ENCODE measurements at places on chromosomes 1 and 21. TPM values are rescaled to one million over a fixed set of nuclear protein-coding genes. Genes with fewer than 3 reads are reported as not detected.
A peak's percentile ranks its signal among the peaks of the same experiment; 100 is the strongest.

FCRL1 gene
- polyA plus RNA-seq, result not detected

DNA sequence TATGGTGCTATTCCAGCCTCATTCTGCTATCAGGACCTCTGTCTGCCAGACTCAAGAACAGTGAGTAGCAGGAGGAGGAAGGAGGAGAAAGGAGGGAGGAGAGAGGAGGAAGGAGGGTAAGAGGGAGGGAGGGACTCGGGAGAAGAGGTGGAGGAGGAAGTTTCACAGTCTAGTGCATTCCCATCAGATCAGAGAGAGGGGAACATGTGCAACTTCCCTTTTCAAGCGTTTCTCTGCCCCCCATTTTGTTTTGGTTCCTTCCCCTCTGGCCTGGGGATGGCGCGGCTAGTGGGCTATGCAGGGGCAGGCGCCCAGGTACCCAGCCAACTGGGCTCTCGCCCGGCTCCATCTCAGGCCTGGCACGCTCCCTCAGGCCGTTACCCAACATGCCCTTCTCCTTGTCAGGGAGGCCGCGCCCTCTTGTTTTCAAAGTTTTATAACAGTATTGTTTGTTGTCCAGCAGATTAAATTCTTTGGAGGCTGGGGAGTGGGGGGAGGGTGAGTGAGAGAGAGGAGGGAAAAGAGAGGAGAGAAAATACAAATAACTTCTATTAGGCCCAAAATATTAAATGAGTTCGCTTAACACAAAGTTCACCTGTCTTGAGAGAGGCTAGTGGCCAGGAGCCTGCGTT, 56.0 kb downstream of the CD46 start:
- H3K27ac ChIP-seq, result peak overlapping the region; percentile 90
- peaks cover 3% of the 10 kb centered on the region for H3K4me1 ChIP-seq
- peak; percentile 70 for DNase-seq

DNA sequence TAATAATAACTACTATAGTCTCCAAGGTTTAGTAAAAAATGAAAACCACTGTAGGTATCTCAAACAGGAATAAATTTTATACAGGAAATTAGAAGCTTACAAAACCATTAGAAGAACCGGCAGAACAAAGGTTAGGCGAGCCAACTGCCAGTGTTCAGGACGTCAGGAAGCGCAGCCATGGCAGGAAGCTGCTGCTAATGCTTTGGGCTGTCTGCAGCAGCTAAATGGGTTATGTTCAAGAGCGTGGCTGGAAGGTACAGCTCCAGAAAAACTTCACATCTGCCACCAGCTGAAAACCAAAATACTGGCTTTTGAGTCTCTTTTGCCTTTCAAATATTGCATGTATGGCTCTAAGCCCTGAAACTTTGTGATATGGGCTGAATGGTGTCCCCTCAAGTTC, 35.7 kb upstream of the MYSM1 start:
- H3K27me3 ChIP-seq, result no peaks in the 10 kb centered on the region
- DNase-seq, result no peak
- H3K36me3 ChIP-seq, result no peaks in the 10 kb centered on the region
- no peak overlapping the region for H3K27ac ChIP-seq

ENAH gene
- polyA plus RNA-seq, result 5.4 TPM

SLAMF8 gene
- 4.6 TPM for polyA plus RNA-seq

VSIG8 gene
- 0.19 TPM for polyA plus RNA-seq

KCNE1 gene
- not detected for polyA plus RNA-seq

GRCh38 chr21:38356883-38357625, 100.3 kb downstream of the KCNJ15 start:
- no peaks in the 10 kb centered on the region for H3K36me3 ChIP-seq
- no peaks in the 10 kb centered on the region for H3K27me3 ChIP-seq
- DNase-seq, result no peak
- no peak overlapping the region for H3K4me3 ChIP-seq
- H3K27ac ChIP-seq, result no peak overlapping the region

- no peak for DNase-seq
- no peaks in the 10 kb centered on the region for H3K36me3 ChIP-seq
- no peaks in the 10 kb centered on the region for H3K27me3 ChIP-seq
- H3K4me1 ChIP-seq, result no peaks in the 10 kb centered on the region
- no peak overlapping the region for H3K4me3 ChIP-seq
Observed at GRCh38 chr1:247402120-247402675, 13.8 kb upstream of the NLRP3 start.

DNA sequence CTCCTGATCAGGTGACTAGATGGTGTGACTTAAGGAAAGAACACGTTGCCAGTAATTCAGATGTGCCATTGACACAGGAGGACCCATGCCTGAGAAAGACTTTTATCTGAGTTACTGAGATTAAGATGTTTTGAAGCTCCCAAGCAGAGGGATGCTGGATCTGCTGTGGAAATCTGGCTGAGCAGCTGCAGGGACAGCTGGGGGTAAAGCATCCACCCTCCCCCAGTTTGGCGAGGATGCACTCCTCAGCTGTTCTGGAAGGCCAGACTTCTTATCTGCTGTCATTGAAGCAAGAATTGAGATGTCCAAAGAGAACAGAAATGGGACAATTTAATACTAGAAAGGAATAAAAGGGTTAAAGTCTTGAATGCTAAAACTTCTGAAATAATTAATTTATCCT, 25.7 kb downstream of the TTC3 start:
- H3K4me1 ChIP-seq, result no peaks in the 10 kb centered on the region
- H3K27ac ChIP-seq, result no peak overlapping the region
- H3K4me3 ChIP-seq, result no peak overlapping the region

DNA sequence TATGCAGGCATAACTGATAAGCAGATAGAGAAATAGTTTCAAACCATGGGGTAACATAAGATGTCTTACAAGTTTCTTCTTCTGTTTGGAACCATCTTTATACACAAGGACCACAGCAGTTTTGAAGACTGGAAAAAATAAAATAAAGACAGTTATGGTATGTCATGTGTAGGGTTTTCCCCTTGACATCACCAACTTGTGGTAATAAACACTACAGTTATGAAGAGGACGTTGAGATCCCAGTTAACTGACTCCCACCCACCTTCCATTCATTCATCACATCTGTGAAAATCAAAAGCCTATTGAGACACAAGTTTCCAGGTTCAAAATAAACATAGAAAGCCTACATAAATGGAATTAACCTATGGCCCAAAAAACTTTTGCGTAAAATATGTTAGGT, 92.5 kb upstream of the KRTAP19-8 start:
- H3K4me1 ChIP-seq, result no peaks in the 10 kb centered on the region
- H3K4me3 ChIP-seq, result no peak overlapping the region
- no peaks in the 10 kb centered on the region for H3K27me3 ChIP-seq
- no peak for DNase-seq
- H3K27ac ChIP-seq, result no peak overlapping the region

LCE2B gene
- not detected for polyA plus RNA-seq

G0S2 gene
- polyA plus RNA-seq, result 141 TPM

GRCh38 chr1:156456625-156457465, 43.7 kb downstream of the MEF2D start:
- peak; percentile 99 for DNase-seq
- no peaks in the 10 kb centered on the region for H3K27me3 ChIP-seq
- H3K4me1 ChIP-seq, result no peaks in the 10 kb centered on the region
- peak overlapping the region; percentile 96 for H3K27ac ChIP-seq
- peak overlapping the region; percentile 51 for H3K4me3 ChIP-seq

RIPPLY3 gene
- 0.07 TPM for polyA plus RNA-seq

DNA sequence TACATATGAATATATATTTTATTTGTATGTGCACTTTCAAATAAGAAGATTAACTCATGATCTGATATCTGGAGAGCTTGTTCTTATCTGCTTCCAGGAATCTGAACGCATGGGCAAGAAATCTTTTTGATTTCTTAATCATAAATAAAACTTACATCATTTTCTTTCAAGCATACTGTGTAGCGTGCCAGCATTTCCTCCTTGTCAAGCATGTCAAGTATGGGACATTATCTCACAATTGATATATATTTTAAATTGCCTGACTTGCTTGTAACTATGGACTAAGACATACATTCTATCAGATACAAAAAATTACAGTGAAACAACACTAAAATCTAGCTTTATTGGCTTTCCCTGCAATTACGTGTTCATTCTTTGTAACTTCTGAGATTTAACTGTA, 1128.2 kb downstream of the PLA2G4A start:
- DNase-seq, result no peak
- no peaks in the 10 kb centered on the region for H3K36me3 ChIP-seq
- no peaks in the 10 kb centered on the region for H3K27me3 ChIP-seq

- no peak for DNase-seq
- H3K4me1 ChIP-seq, result no peaks in the 10 kb centered on the region
- no peaks in the 10 kb centered on the region for H3K36me3 ChIP-seq
- H3K4me3 ChIP-seq, result no peak overlapping the region
- no peaks in the 10 kb centered on the region for H3K27me3 ChIP-seq
Observed at GRCh38 chr21:32186804-32187203, 92.0 kb downstream of the MIS18A start.

- H3K27me3 ChIP-seq, result no peaks in the 10 kb centered on the region
- H3K4me1 ChIP-seq, result no peaks in the 10 kb centered on the region
- H3K4me3 ChIP-seq, result no peak overlapping the region
- no peaks in the 10 kb centered on the region for H3K36me3 ChIP-seq
- no peak for DNase-seq
Observed at GRCh38 chr21:14550135-14550534, 4.0 kb upstream of the SAMSN1 start.

- peaks cover 5% of the 10 kb centered on the region for H3K4me1 ChIP-seq
- no peaks in the 10 kb centered on the region for H3K36me3 ChIP-seq
- H3K4me3 ChIP-seq, result no peak overlapping the region
- DNase-seq, result no peak
- no peak overlapping the region for H3K27ac ChIP-seq
Observed at GRCh38 chr1:108665067-108665466, 4.2 kb upstream of the HENMT1 start.

Data from small intestine (tissue), 16 donors.